Neuronal stem cell (in vitro differentiated cells): ENCODE measurements at places on chromosomes 5 and 9.

DNA sequence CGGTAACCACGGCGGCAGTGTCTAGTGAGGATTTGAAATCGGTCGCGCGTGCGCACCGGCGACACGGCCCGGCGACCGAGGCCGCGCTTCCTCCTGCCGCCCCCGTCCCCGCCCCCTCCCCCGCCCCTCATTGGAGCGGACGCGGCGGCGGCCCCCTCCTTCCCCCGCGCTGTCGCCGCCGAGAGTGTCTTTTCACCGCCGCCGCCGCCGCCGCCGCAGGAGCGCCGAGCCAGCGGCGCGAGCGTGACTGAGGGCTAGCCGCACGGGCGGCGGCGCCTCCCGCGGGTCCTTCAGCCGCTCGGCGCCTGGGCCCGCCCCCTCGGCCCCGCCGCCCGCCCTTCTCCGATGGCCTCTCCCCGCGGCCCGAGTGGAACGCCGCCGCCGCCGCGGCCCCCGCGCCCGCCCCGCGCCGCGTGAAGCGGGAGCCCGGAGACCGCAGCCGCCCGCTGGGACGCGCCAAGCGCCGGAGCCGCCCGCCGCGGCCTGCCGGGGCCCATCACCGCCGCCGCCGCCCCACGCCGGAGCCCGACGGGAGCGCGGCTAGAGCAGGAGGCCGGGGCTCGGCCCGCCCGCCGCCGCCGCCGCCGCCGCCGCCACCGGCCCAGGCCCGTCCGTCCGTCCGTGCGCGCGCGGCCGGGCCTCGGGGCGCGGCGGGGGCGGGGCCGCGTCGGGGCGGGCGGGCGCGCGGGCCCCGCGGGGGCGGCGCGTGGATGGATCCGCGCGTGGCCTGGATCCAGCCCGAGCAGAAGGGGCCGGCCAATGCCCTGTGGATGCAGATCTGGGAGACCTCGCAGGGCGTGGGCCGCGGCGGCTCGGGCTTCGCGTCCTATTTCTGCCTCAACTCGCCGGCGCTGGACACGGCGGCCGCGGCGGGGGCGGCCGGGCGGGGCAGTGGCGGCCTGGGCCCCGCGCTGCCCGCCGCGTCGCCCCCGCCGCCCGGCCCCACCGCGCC, at the start of gene TENT4A:
TSS of gene TENT4A (plus strand) at position 159 of the 952 bp plus-strand sequence. CDS start at position 711, 552 bp downstream.
- DNase-seq = no peak

GRCh38 chr9:90846770-90847419, 45.3 kb downstream of the SYK start:
- DNase-seq = no peak

DNA sequence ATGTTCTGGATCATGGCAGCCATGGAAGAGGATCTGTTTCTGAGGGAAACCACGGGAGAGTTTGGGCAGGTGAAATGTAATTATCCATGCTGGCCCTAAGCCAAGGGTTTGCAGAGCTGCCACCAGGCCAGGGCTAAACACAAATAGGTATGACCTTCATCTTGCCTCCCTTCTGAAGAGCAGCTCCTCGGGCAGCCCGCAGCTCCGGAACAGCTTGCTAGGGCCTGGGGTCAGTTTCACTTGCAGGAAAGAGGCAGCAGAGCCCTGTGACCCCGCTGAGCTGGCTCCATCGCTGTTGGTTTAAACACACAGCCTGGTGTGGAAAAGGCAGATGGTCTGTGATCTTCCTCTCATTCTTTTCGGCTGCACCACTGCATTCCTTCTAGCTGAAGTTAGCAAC, 141.4 kb downstream of the TMEM38B start:
- no peak for DNase-seq

DNA sequence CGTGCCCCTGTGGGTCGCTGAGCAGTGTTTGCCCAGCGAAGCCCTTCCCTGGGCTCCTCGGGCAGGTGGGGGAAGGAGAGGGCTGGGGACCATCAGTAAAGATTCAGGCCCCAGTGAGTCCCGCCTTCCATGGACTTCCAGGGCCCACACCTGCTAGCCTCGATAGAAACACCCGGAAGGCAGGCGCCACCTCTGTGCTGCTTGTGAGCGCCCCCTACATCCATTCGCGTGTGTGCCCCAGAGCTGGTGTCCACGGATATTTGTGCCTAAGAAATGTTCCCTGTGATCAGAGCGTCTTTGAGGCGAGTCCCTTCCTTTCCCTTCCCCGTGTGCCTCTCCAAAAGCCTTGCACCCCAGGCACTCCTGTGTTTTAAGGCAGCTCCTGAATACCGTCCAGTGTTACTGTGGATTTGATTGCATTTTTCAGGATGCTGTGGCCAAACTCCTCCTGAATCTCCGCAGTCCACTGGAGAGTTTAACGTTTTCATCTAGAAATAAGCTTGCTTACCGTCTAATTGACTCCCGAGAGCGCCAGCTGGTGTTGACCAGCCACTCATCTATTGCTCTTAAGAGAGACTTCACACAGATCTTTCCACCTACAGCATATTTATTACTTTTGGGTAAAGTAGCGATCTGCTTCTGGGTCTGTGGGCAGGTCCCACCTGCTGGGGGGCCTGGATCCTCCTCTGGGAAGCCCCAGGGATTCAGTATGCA, 101.4 kb downstream of the COL5A1 start:
- DNase-seq = no peak

- no peak for DNase-seq
Measured at GRCh38 chr9:83665580-83666200, 42.1 kb downstream of the UBQLN1 start.

GRCh38 chr5:55073211-55073610, 29.2 kb upstream of the GZMA start:
- no peak for DNase-seq

GRCh38 chr9:121055642-121056143, 5.6 kb upstream of the C5 start:
- no peak for DNase-seq

- no peak for DNase-seq
Measured at GRCh38 chr9:127124111-127124531, 1.7 kb upstream of the ANGPTL2 start.

GRCh38 chr5:121171834-121172233, 679.8 kb upstream of the FTMT start:
- DNase-seq = no peak

DNA sequence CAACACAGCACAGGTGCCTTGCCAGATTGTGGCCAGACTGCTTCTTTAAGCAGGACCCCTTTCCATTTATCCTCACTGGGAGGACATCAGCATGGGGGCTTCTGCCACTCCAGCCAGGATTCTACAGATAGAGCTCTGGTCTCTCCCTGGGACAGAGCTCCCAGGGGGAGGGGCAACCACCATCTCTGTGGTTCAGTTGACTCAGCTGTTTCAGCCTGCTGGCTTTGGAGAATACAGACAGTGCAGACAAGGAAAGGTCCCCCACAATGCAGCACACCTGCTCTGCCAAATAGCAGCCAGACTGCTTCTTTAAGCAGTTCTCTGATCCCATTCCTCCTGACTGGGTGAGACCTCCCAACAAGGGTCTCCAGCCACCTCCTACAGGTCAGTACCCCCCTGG, 132.8 kb downstream of the OR2K2 start:
- DNase-seq = no peak

DNA sequence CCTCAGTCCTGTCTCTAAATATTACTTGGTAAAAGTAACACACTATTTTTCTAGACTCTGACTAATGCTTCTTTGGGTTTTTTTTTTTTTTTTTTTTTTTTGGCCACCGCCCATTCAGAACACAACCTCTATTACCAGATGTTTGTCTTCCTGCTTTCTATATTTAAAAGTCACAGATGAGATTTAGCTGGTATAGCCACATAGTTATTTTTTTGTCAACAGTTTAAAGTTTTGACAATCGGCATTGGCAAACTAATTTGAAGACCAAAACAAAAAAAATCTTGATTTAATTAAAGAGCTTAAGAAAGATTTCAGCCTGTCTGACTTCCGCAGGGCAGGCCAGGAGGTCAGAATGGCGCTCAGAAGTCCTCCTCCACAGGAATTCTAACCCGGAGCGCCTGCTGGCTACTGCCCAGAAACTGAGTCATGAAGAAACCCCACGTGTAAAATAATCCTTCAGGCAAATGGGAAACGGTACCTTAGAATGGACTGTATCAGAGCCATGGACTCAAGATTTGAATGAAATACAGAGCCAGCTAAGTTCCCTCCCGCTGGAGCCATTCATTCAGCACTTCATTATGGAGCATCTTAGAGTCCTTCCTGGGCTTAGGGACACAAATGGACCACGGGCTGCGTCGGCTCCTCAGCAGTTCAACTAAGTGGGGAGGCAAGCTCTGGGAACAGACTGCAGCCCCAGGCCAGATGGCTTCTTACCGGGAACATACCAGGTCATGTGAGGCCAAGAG, 55.6 kb downstream of the PTPDC1 start:
- DNase-seq = no peak

DNA sequence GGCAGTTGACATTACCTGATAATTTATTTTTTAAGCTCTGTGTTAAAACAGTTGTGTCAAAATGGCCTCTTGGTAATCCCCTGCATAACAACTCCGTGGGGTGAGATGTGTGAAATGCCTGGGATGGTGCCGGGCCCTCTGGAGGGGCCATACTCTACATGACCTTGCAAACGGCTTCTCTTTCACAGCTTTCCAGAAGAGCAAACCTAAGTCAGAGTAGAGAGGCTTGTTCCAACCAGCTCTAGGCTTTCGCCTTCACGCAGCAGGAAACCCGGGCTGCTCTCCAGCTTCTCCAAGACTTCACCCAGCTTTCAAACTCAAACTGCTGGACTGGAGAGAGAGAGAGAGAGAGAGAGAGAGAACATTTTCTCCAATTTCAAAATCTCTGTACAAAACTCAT, 120.1 kb downstream of the SNX18 start:
- DNase-seq = no peak

GRCh38 chr5:116778032-116778431, 203.4 kb upstream of the SEMA6A start:
- DNase-seq = no peak

DNA sequence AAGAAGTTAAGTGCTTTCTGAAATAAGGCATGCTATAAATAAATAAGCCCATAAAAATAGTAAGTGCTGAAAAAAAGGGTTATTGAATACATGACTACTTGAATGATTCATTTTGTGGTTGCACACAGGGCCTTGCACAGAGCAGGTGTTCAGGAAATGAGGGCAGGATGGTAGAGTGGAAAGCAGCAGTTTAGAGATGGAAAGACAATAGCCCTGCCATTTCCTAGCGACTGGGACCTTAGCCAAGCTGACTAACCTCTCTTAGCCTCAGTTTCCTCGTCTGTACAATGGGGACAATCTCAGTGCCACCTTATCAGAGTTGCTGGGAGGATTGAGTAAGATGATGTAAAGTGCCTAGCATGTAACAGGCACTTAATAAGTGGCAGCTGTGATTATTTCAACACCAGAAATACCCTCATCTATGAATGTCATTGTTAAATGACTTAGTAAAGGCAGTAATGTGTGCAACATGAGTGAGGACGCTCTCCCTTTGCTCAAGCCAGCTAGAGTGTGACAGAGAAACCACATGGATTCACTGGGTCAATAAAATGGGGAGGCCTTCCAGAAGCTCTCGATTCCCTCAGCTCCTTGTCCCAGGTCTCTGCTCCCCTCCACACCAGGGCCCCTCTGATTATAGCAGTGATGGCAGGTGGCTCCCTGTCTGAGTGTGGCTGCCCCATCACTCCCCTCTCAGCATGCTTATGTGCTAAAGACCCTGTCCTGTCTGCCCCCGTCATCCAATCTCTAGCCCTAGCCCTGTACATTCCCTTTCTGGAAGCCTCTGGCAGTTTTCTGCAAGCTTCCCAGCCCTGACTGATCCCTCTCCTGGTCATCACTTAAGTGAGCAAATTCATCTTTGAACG, 16.0 kb upstream of the PHF19 start:
- no peak for DNase-seq

DNA sequence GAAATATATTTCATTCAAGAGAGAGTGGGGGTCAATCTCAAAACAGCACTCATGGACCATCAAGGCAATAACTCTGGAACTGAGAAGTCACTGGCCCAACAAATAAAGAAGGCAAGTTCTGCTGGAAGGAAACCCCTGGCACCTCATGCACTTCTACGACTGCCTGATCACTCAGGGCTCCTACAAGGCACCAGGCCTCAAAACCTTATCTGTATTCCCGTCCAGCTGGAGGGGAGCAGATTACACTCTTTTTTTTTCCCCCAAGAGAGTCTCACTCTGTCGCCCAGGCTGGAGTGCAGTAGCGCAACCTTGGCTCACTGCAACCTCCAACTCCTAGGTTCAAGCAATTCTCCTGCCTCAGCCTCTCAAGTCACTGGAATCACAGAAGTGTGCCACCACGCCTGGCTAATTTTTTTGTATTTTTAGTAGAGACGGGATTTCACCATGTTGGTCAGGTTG, 49.9 kb downstream of the P4HA2 start:
- no peak for DNase-seq

- no peak for DNase-seq
Measured at GRCh38 chr5:126335886-126336285, 87.3 kb upstream of the GRAMD2B start.

- DNase-seq = no peak
Measured at GRCh38 chr9:34796924-34797323, 87.0 kb upstream of the CCL21 start.

DNA sequence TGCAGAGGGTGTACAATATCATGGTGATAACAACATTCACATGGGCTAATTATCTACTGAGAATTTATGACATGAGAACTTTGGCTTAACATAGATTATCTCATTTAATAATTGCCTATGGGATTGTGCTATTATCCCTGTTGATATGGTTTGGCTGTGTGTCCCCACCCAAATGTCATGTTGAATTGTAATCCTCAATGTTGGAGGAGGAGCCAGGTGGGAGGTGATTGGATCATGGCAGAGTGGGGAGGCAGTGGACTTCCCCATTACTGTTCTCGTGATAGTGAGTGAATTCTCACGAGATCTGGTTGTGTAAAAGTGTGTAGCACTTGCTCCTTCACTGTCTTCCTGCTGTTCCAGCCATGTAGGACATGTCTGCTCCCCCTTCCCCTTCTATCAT, 186.4 kb downstream of the TRIM32 start:
- no peak for DNase-seq

DNA sequence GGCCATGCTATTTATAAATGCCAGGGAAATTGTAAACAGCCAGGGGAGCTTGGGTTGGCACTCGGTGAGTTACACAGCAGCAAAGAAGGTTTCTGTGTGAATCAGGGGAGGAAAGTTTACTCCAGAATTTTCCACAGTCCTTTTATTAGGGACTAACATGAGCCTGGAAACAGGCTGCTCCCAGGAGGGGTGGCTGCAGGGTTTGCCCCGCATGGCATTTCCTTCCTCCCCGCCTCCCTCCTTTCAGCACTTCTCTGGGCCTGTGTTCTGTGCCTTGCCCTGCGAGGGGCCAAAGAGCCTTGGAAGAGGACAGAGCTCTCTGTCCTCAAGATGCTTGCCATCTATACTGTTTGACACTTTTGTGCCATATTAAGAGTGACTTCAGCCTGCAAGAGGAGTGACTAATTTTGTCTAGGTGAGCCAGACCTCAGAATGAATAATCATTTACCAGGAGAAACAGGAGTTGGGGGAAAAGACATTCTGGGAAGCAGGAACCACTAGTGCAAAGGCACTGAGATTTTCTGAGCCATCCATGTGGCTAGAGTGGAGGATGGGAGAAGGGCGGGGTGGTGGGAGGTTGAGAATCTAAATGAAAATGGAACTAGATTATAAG, 1.8 kb downstream of the GSN start:
- DNase-seq = no peak

GRCh38 chr5:7668161-7668560, 182.8 kb downstream of the CFAP90 start:
- no peak for DNase-seq
